ENCODE measurements at places on chromosomes 16 and 17. TPM values are rescaled to one million over a fixed set of nuclear protein-coding genes. Genes with fewer than 3 reads are reported as not detected.

Gene KRT28
- total RNA-seq, result not detected

Gene SLC5A10
- total RNA-seq, result not detected

Gene PABPN1L
- not detected for total RNA-seq

Gene GJC1
- total RNA-seq, result 26.8 TPM

Gene NLRC5
- total RNA-seq, result 2.7 TPM

Gene SMPD3
- total RNA-seq, result not detected

Gene TMC7
- total RNA-seq, result 13.7 TPM

Gene BCL6B
- not detected for total RNA-seq

Gene CCL7
- not detected for total RNA-seq

Gene SLC39A11
- total RNA-seq, result 20.0 TPM

Gene CFAP97D1
- not detected for total RNA-seq

Gene RHBDF1
- total RNA-seq, result 20.5 TPM

Gene TPSD1
- not detected for total RNA-seq

Gene TBC1D3I
- not detected for total RNA-seq

Gene CCL17
- total RNA-seq, result not detected

Gene TRIM72
- not detected for total RNA-seq

Gene CCDC92B
- total RNA-seq, result not detected

Gene NGFR
- 25.5 TPM for total RNA-seq

Gene POLR3K
- 2.5 TPM for total RNA-seq

Gene SLC22A31
- total RNA-seq, result 0.45 TPM

Gene ARL17B
- 14.8 TPM for total RNA-seq

Gene CLDN7
- total RNA-seq, result 57.8 TPM

Gene RAMP2
- total RNA-seq, result not detected

Gene ATP1B2
- total RNA-seq, result not detected

Gene OTOP3
- total RNA-seq, result not detected
